ENCODE measurements at places on chromosomes 3 and 15.

DNA sequence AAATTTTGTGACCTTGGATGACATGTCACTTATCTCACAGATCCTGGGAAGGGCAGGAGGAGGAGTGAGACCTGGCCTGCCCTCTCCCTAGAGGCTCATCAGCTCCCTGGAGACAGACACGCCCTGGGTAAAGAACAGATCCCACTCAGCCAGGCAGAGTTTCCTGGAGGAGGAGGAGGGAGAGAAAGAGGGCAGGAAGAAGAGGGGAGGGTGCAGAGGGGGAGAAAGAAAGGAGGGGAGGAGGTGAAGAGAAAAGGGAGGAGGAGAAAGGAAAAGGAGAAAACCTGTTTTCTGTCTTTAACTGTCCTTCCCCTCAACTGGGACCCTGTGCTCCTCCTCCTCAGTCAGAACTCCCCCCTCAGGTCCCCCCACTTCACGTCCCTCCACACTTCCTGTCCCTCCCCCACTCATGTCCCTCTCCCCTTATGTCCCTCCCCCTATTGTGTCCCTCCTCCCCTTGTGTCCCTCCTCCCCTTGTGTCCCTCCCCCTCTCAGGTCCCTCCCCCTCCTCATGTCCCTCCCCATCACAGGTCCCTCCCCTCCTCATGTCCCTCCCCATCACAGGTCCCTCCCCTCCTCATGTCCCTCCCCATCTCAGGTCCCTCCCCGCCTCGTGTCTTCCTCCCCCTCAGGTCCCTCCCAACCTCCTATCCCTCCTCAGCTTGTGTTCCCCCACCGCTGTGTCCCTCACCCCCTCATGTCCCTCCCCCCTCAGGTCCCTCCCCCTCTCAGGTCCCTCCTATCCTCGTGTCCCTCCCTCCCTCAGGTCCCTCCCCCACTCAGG lies 52.3 kb upstream of the CGNL1 start:
- peak; percentile 56 for DNase-seq

DNA sequence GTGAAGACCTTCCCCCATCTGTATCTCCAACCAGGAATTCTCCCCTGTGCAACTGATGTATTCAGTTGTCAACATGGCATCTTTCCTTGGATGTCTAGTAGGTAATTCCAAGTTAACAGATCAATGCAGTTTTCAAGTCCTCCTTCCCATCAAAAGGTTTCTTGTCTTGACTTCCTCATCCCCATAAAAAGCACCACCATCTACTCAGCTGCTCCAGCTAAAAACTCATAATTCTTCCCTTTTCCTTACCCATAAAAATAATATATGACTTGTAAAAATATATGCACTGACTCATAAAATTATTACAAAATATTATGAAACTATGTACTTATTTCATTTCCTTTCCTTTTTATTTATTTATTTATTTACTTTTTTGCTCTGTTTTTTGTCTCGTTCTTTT lies 5.0 kb upstream of the CAND2 start:
- no peak for DNase-seq

DNA sequence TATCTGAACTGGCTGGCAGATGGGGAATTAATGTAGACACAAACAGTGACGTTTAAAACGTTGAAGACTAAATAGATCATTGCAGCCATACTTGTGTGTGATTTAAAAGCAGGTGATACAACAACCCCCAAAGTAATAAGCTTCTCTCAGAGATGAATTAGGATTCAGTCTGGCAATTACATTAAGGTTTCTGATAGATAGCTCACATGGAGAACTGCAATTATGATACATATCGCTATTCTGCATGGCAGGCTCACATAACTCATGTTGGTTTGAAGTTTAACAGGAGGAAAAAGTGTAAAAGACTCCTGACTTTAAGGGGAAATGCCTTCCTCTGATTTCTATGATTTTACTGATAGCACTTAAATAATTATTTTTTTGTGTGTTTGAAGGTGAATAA lies 196.9 kb downstream of the CLSTN2 start:
- DNase-seq, result no peak

DNA sequence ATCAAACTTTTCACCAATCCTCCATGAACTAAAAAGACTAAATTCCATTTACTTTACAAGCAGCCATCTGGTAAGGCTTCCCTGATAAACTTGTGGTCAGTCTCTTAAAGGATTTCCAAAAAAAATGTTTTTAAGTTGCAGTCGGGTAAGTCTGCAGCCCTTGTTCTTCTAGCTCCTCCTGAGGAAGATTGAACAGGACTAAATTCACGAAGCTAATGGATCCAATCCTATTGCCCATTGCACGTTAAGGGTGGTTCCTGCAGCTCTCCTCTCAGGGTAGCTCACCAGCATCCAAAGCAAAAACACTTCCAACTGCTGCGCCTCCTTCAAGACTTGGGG lies 2.8 kb downstream of the HES1 start:
- no peak for DNase-seq

DNA sequence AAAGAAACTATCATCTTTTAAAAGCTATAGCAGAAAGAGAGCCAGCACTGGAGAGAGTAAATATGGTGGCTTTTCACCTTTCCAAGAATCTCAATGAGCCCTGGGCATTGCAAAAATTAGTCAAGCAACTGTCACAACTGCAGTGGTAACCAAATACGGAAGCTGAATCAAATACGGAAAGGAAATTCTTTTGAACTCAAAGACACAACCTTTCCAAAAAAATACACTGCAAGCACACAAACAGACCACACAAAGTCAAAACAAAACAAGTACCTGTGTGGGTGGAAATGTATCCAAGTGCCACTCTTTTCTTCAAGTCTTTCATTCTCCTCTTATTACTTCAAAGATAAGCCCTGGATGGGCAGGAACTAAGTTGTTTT lies 17.6 kb downstream of the VGLL4 start:
- DNase-seq, result peak; percentile 31

DNA sequence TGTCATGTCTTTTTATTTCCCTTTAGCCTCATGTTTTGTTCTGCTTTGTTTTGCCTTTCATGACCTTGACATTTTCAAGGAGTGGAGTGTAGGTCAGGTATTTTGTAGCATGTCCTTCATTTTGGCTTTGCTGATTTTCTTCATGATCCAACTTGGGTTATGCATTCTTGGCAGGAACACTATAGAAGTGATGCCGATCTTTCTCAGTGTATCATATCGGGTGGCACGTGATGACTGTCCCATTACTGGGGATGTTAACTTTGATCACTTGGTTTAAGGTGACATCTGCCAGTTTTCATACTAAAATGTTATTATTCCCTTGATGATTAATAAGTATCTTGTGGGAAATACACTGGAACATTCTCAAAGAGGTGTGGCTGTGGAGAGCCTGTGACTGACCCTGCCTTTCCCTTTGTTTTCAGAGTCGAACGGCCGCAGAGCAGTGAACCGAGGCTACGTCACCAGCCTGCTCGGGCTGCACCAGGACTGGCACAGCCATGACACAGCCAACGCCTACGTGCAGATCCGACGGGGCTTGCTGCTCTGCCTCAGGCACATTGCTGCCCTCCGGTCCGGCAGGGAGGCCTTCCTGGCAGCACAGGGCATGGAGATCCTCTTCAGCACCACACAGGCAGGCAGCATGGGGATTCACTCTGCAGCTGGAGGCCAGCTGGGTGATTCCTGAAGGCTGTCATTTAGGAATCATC lies 167.7 kb downstream of the AGBL1 start:
- DNase-seq, result no peak

DNA sequence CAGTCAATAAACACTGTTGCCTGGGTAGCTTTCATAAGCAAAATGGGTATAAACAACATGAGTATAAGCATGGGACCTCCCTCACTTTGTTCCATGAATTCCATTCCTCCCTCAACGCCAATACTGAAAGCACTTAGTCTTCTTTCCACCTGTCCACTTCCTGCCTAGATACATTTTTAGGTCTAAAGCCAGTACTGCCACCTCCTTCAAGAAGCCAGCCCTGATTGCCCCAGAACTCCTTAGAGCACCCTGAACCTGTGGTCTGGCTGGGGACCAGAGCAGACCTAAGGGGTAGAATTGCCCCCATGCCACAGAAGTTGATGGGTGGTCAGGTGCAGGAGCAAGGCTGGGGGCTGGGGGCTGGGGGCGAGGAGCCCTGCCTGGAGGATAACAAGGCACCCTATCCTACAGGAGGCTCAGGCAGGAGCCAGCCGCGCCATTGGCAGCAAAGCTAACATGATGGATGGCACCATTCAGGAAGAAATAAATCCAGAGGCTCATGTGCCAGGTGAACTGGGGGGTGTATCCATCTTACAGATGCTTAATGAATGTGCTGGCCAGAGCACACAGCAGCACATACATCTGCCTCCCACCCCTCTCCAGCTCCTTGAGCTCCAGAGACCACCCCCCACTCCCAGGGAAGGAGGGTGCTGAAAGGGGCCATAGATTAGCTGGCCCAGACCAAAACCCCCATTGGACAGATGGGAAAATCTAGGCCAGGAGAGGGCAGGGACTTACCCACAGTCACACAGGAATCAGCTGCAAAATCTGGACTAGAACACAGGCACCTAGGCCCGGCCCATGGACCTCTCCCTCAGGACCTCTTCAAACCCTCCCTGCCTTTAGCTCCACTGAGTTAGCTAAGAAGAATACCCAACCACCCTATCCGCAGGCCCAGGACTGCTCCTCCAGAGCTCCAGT lies 113.8 kb upstream of the LINGO1 start:
- no peak for DNase-seq

DNA sequence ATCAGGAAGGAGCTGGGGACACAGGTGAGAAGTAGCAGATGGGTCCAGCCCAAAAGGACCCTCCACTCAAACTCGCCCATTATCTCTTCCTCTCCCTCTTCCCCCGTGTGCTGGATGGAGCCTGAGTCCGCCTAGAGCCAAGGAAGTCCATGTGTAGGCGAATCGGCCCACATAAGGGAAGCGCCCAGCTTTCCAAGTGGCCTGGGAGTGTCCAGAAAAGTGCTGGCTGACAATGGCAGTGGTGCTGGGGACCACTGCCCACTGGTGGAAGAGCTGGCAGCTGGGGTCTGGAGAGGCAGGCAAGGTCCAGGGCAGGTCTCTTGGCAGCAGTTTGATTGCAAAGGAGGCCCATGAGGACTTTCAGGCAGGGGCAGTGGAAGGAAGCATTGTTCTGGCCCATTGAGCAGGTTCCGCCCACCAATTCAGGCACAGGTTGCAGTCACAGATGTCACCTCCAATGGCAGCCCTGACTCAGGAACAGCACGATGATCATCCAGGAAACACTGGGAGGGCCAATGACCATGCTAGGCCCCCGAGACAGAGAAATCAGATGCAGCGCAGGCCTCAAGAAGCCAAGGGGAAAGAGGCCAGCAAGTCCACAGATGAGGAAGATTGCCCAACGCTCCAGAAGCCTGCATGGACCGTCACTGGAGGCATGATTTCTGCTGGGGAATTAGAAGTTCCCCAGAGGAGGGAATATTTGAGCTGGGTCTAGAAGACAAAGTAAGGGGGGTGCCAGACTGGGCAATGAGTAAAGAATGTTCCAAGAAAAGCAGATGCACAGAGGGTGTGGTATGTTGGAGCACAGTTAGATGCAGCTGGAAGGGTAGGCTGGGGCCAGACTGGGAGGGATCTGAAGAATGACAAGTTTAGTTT lies 3.0 kb downstream of the MFGE8 start:
- no peak for DNase-seq

DNA sequence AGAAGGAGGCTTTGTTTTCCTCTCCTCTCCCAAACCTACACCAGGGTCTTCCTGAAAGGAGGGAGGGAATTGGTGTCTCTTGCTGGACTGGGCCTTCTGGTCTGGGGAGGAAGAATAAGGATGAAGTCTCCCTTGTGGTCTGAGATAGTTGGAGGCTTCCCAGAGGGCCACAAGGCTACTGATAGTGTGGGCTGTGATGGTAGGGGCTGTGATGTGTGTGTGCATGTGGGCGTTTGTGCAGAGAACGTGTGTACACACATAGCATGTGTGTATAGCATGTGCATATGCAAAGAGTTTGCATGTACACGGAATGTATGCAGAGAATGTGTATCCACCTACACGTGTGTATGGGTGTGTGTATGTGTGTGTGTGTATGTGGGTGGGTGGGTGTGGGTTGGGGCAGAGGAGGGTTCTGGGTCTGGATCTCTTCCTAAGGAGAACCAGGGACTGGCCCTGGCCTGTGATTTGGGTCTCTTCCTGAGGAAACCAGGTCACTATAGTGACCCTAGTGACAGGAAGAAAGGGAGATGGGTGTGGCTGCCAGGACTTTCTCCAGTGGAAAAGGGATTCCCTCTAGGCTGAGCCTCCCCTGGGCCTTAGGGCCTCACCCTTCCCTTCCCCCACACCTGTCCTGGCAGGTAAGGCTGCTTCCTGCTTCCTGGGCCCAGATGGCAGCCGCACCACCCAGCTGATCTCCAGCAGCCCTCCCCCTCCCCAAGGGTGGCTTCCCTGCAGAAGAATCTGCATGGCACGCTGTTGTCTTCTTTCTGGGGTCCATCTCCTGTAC lies 1.7 kb downstream of the FLNB start:
- DNase-seq, result no peak

GRCh38 chr3:114147251-114147650 lies 31.6 kb downstream of the DRD3 start:
- no peak for DNase-seq

DNA sequence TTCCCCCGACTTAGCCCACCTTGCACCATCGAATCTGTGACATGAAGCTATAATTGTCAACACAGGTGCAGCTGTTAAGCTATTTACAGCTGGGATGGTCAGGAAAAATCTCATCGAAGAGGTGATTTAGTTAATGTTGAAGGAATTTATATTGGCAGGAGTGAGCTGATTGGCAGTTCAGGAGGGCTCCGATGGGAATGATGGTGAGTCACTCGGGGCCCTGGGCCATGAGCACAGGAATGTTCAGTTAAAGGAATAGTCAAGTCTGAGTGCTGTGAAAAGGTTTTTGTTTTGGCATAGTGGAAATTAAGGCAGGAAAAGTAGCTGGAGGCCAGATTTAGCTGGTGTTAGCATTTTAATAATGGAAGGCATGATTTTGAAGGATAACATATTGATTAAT lies 95.7 kb downstream of the OXSM start:
- DNase-seq, result peak; percentile 80

DNA sequence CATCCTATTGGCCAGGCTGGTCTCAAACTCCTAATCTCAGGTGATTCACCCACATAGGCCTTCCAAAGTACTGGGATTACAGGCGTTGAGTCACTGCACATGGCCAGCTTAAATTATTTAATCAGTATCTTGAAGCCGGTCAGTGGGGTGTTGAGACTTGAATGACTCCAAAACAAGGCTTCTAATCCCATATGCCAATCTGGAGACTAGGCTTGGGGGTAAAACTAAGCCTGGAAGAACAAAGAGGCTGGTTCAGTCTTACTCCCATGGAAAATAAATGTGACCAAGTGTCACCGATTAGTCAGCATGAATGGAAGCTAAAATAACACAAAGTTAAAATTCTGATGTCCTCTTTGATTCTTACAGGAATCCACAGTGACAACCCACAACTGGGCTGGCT lies 509.1 kb downstream of the FOXP1 start:
- DNase-seq, result no peak

DNA sequence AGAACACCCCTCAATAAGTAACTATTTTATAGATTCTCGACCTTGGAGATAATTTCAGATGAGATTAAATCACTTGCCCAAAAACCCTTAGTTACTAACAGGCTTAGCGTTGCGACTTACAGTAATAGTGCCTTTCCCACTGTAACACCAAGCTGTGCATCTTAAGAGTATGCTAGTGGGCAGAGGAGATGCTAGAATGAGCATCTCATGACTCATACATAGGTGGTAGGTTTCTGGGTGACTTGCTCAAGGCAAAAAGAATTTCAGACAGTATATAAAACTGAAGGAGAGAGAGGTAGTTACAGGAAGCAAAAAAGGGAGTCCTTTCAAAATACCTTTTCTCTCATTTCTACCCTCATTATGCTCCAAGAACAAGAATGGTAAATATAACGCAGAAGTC lies 3.9 kb downstream of the KATNBL1 start:
- DNase-seq, result peak; percentile 47

Data from astrocyte of the hippocampus (primary cell).